ENCODE measurements at places on chromosomes 6 and 20. TPM values are rescaled to one million over a fixed set of nuclear protein-coding genes. Genes with fewer than 3 reads are reported as not detected.

- peak; percentile 11 for DNase-seq
- H3K27me3 ChIP-seq, result peaks cover 2% of the 10 kb centered on the region
- peaks cover 29% of the 10 kb centered on the region for H3K36me3 ChIP-seq
- no peak overlapping the region for H3K27ac ChIP-seq
These were observed 24.9 kb downstream of the TGM2 start for GRCh38 chr20:38139977-38140753.

DNA sequence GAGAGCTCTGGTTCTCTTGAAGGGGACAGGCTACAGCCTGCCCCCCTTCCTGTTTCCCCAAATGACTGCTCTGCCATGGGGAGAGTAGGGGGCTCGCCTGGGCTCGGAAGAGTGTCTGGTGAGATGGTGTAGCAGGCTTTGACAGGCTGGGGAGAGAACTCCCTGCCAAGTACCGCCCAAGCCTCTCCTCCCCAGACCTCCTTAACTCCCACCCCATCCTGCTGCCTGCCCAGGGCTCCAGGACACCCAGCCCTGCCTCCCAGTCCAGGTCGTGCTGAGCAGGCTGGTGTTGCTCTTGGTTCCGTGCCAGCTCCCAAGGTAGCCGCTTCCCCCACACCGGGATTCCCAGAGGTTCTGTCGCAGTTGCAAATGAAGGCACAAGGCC is 9.8 kb downstream of the VEGFA start:
- peaks cover 10% of the 10 kb centered on the region for H3K4me1 ChIP-seq
- DNase-seq, result no peak
- H3K36me3 ChIP-seq, result peaks cover 20% of the 10 kb centered on the region
- H3K4me3 ChIP-seq, result no peak overlapping the region
- no peaks in the 10 kb centered on the region for H3K27me3 ChIP-seq
- H3K27ac ChIP-seq, result no peak overlapping the region

- no peak overlapping the region for H3K27ac ChIP-seq
- DNase-seq, result no peak
- peaks cover 20% of the 10 kb centered on the region for H3K4me1 ChIP-seq
- H3K36me3 ChIP-seq, result peaks cover 6% of the 10 kb centered on the region
These were observed 95.0 kb upstream of the MLN start for GRCh38 chr6:33898771-33899170.

- DNase-seq, result no peak
- H3K4me3 ChIP-seq, result no peak overlapping the region
- H3K4me1 ChIP-seq, result peaks cover 16% of the 10 kb centered on the region
- no peaks in the 10 kb centered on the region for H3K27me3 ChIP-seq
- no peaks in the 10 kb centered on the region for H3K36me3 ChIP-seq
These were observed 78.3 kb upstream of the TIAM2 start for GRCh38 chr6:154916857-154917256.

- peaks cover 11% of the 10 kb centered on the region for H3K36me3 ChIP-seq
- peak overlapping the region; percentile 89 for H3K27ac ChIP-seq
- H3K4me3 ChIP-seq, result peak overlapping the region; percentile 69
- peak; percentile 96 for DNase-seq
These were observed 48.4 kb upstream of the NCOA3 start for GRCh38 chr20:47453167-47453782.

- peaks cover 2% of the 10 kb centered on the region for H3K27me3 ChIP-seq
- peaks cover 57% of the 10 kb centered on the region for H3K4me1 ChIP-seq
- peak overlapping the region; percentile 97 for H3K4me3 ChIP-seq
- peaks cover 6% of the 10 kb centered on the region for H3K36me3 ChIP-seq
- peak overlapping the region; percentile 99 for H3K27ac ChIP-seq
These were observed 141.6 kb upstream of the SHLD1 start for GRCh38 chr20:5608442-5609161.

DNA sequence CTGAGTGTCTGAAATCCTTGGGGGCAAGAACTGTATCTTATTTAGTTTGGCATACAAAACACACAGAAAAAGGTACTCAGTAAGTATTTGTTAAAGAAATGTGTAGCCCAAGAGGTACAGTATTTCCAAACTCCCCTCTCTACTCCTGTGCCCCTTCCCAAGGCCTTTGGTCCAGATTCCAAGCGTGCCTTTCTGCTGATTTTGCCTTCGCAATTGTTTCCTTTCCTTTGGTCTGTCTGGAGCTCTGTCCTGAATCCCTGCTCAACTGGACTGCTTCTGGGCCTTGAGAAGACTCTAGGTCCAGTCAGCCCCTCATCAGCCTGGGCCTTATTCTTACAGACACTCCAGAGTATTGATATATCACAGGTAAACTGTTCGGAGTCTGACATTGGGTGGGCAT is 122.2 kb upstream of the SYNCRIP start:
- H3K27me3 ChIP-seq, result peaks cover 7% of the 10 kb centered on the region
- no peaks in the 10 kb centered on the region for H3K36me3 ChIP-seq
- H3K27ac ChIP-seq, result no peak overlapping the region
- peaks cover 13% of the 10 kb centered on the region for H3K4me1 ChIP-seq

DNA sequence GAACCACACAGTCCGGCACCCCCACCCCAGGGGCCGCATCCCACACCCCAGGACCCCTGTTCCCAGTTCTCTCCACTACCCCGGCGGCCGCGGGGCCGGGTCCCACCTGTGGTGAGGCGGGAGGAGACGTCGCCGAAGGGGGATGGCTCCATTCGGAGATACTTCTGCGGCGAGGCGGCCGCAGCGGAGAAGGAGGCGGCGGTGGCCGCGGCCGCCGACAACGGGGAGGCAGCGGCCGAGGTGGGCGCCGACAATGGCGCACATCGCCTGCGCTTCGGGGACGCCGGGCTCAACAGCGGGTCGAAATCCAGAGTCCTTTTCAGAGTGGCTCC is 723 bp downstream of the AKIRIN2 start:
- peaks cover 4% of the 10 kb centered on the region for H3K27me3 ChIP-seq
- no peak for DNase-seq
- H3K4me1 ChIP-seq, result peaks cover 47% of the 10 kb centered on the region
- H3K27ac ChIP-seq, result peak overlapping the region; percentile 99
- H3K36me3 ChIP-seq, result peaks cover 26% of the 10 kb centered on the region

DNA sequence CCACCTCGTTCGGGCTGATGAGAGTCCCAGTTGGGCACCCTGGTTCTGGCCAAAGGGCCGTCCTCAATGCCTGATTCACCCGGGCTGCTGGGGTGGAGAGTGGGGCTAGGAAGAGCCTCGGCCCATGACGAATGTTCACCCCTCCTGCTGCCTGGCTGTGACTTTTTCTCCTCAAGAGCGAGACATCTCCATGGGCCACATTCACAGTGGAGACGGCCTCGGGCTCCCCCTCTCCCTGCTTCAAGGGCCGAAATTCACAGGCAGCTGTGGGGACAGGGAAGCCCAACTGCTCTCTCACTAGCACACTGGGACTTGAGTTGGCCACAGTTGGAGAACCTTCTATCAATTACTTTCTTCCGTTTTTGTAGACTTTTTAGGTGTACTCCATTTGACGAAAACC is 138.0 kb downstream of the SYNDIG1 start:
- no peak overlapping the region for H3K4me3 ChIP-seq
- no peak for DNase-seq
- no peak overlapping the region for H3K27ac ChIP-seq
- H3K27me3 ChIP-seq, result peaks cover 35% of the 10 kb centered on the region

GRCh38 chr6:140540743-140541142 is 1166.3 kb upstream of the CITED2 start:
- no peak overlapping the region for H3K4me3 ChIP-seq
- no peaks in the 10 kb centered on the region for H3K27me3 ChIP-seq
- H3K36me3 ChIP-seq, result peaks cover 35% of the 10 kb centered on the region
- DNase-seq, result no peak
- peak overlapping the region; percentile 93 for H3K27ac ChIP-seq

GRCh38 chr6:161225681-161226008 is 48.2 kb downstream of the AGPAT4 start:
- H3K27me3 ChIP-seq, result peaks cover 2% of the 10 kb centered on the region
- DNase-seq, result no peak
- peaks cover 31% of the 10 kb centered on the region for H3K4me1 ChIP-seq
- peaks cover 13% of the 10 kb centered on the region for H3K36me3 ChIP-seq

GRCh38 chr6:99091985-99092384 is 144.2 kb upstream of the FBXL4 start:
- H3K4me3 ChIP-seq, result no peak overlapping the region
- peaks cover 12% of the 10 kb centered on the region for H3K27me3 ChIP-seq
- no peak overlapping the region for H3K27ac ChIP-seq
- DNase-seq, result no peak
- H3K4me1 ChIP-seq, result no peaks in the 10 kb centered on the region

DNA sequence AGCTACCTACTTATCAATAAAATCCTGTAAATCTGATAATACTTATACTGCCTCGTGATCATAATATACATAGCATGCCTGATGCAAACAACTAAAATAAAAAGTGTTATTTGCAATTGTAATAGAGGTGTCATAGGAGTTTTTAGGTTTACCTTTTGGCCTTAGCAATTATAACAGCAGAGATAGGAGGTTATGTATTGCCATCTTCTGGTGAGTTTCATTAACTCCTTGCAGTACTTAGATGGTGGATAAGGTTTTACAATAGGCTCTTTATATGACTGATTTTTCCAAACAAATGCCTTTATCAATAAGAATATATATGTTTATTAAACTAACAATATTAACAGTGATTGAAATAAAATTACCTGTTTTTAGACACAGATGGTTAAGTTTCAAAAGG is 27.8 kb upstream of the MYCT1 start:
- H3K27ac ChIP-seq, result no peak overlapping the region
- H3K27me3 ChIP-seq, result no peaks in the 10 kb centered on the region
- no peak overlapping the region for H3K4me3 ChIP-seq
- peaks cover 37% of the 10 kb centered on the region for H3K4me1 ChIP-seq
- DNase-seq, result peak; percentile 34

GRCh38 chr6:92122746-92123145 is 1296.6 kb downstream of the EPHA7 start:
- H3K27me3 ChIP-seq, result no peaks in the 10 kb centered on the region
- H3K4me3 ChIP-seq, result no peak overlapping the region

The ADGRF5 gene
- total RNA-seq, result not detected

The JAG1 gene
- total RNA-seq, result 4.3 TPM

The ZBTB46 gene
- 0.78 TPM for total RNA-seq

The TNFAIP3 gene
- total RNA-seq, result 16.1 TPM

The FOXA2 gene
- total RNA-seq, result not detected

All from HFFc6 (cell line).